ENCODE measurements at places on chromosomes 13 and 19.

- DNase-seq = no peak
Measured at GRCh38 chr13:110690516-110690915, 15.4 kb downstream of the CARS2 start.

DNA sequence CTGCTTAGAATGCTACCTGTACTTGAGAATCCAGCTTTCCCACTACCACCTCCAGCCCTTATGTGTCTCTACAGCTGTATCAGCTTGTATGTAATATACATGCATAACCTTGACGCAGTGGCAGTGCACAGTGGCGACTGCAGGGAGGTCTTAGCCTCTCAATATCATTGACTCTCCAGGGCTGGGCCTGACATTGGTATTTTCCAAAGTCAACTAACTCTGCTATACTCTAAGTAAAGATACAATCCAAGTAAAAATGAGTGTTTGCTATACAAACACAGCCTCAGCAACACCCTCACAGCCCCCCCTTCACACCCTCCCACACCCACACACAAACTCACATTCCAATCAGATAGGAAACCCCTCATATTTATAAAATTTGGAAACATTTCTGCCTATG is 6.7 kb upstream of the UBL3 start:
- no peak for DNase-seq

- no peak for DNase-seq
Measured at GRCh38 chr19:51431124-51431523, 13.7 kb upstream of the SIGLEC10 start.

DNA sequence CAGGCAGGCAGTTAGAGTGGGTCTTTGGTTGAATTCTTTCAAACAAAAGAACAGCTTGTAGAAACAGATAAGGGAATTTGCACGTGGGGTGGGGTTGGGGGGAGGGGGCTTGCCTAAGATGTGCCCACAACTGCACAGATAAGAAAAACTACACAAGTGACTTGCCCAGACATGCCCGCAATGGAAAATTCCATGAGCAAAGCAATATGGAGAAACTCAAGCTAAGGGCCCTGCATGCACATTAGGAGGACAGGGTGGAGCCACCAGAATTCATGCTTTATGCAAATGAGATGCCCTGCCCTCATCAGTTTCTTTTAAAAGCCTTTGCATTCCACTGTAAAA is 755.6 kb upstream of the MIR17HG start:
- no peak for DNase-seq

DNA sequence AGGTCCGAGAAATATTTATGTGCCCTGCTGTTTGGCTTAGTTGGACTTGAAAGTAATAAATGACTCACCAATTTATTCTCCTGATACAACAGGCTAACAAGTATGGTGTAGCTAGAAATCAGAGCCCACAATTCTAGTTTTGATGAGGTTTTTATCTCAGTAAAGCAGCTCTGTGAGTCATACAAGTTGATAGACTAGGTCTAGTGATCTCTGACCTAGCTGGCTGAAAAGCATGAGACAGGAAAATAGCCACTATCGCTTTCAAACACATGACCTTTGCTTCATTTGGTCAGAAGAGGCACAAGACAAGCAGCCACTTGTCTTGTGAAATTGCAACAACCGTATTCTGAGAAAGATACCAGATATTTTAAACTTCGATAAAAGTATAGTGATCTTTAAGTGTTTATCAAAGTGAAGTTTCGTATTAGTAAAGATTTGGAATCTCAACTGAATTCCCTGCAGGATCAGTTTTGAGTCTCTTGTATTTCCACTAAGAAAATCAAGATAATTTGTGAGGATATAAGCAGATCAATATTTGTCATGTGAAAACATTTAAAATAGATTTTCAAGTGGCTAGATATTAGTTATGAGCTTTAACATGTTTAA is 126.7 kb downstream of the MAB21L1 start:
- no peak for DNase-seq

DNA sequence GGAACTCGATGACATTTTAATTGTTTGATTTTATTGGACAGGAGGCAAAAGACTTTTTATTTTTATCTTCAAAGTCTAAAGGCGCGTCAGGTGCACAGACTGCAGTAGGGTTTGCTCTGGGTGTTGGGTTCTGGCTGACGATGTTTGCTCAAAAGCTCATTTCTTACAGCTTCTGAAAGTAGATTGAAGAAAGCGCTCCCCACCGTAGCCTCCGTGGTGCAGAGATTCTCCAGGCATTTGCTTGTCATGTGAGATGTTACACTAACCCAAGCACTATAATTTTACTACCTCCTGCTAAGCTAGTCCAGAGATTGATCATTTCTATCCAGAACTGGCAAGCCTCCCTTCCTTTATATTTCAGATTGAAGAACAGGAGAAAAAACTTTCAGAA is 14.5 kb upstream of the ATP11A start:
- DNase-seq = no peak

- DNase-seq = no peak
Measured at GRCh38 chr13:25922376-25922775, 129.4 kb downstream of the SHISA2 start.

- no peak for DNase-seq
Measured at GRCh38 chr13:62635161-62635560, 1219.5 kb upstream of the PCDH20 start.

GRCh38 chr13:42021851-42022250 is 26.6 kb upstream of the DGKH start:
- no peak for DNase-seq

DNA sequence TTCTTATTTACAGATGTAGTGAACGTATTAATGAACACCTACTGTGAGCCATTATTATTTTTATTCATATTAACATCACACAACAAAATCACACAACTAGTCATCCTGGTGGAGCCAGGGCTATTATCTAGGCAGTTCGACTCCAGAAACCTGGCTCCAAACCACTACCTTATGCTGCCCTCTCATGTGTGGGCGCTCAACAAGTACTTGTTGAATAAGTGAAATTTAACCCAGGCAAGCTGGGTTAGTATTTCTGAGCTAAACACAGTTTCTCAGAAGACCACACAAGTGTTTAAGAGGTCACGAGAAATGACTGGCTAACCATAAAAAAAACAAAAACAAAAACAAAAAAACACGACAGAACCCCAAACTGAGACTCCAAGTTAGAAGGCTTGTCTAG is 33.6 kb downstream of the MZT1 start:
- no peak for DNase-seq

DNA sequence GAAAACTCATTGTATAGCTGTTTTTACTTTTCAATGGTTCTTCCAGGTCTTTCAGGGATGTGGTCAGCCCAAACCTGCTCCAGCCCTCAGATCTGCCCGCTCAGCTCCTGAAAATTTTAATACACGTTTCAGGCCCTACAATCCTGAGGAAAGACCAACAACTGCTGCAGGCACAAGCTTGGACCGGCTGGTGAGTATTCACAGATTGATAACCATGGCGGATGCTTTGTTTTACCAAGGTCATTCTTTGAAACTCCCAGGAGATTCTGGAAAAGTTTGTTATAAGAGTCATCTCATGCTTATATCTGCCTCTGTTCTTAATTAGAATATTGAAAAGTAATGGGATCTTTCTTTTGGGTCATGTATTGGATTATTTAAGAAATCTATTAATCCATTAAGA is 173.5 kb downstream of the DCT start:
- no peak for DNase-seq

DNA sequence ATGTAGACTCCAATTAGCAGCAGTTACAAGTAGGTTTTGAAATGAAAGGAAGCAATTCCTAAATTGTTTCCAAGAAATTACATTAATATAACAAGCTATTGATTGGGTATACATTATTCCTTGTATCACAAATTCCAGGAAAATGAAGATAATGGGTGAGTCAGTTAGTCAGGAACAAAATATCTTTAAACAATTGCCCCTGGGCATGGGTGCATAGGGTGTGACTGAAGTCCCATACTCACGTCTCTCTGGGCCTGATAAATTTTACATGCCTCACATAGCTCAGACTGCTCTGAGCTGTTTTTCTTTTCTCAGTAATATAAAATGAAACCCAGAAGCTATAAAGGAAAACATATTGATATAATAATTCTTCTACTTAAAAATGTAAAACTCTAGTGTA is 87.8 kb downstream of the FNDC3A start:
- DNase-seq = no peak

Measured in NCI-H1436 treated with DMSO at 0.1 percent for 48 hours (cell line).